Jurkat, Clone E6-1 (cell line): ENCODE measurements at places on chromosomes 4 and X.
A peak's percentile ranks its signal among the peaks of the same experiment; 100 is the strongest.

- no peak for DNase-seq
Observed at GRCh38 chr4:8778291-8778690, 93.3 kb downstream of the HMX1 start.

DNA sequence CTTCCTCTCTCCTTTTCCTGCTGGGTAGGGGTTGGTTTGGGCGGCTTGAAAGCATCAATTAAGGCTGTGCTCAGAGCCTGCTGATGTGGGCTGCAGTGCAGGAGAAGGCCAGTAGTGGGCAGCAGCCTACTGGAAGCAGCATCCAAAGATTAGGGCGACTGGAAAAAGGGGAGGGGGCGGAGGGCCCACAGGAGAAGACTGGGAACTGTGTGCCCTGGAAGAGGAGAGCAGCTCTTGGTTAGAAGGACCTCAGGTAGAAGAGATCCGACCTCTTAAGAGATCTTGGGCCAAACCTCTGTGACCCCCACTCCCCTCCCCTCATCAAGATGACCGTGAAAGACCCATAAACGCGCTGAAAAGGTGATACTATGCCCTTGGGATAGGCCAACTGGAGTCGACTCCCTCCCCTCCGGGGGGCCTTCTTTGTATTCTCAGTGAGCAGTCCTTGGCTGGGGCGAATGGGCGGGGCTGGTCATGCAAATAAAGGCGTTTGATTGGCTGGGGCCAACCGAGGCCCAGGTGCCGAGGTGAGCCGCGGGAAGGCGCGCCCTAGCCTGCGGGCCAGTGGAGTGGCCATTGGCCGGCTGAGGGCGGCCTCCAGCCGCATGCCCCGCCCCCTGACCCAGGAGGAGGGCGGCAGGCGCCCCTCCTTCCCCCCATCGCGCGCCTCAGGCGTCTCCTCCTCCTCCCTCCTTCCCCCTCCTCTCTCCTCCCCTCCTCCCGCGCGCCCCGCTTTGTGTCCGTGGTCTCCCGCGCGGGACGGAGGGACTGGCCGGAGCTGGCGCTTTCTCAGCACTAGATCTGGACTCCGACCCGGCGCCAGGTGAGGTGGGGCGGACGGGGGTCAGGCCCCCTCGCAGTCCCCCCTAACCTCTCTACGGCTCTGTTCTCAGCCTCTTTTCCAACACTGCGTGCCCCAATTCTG lies 10.1 kb downstream of the DLG3 start:
- DNase-seq = peak; percentile 67

DNA sequence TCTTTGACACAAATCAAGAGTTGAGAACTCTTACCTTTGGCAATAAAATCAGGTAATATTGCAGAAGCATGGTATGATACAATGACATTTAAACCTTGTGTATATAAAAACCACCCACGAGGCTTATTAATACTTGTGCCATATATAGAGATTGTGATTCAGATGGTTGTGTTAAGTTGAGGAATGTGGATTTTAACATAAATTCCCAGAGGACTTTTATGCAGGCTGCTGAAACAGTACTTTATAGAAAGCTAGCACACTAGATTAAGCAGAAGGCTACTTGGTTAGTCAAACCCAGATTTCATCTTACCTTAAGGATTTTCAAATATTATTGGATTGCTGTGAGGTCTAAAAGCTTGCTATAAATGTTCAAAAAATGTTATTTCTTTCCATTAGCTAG lies 325.7 kb upstream of the PCDH10 start:
- DNase-seq = no peak

GRCh38 chr4:122017296-122017695 lies 65.4 kb upstream of the TRPC3 start:
- no peak for DNase-seq

DNA sequence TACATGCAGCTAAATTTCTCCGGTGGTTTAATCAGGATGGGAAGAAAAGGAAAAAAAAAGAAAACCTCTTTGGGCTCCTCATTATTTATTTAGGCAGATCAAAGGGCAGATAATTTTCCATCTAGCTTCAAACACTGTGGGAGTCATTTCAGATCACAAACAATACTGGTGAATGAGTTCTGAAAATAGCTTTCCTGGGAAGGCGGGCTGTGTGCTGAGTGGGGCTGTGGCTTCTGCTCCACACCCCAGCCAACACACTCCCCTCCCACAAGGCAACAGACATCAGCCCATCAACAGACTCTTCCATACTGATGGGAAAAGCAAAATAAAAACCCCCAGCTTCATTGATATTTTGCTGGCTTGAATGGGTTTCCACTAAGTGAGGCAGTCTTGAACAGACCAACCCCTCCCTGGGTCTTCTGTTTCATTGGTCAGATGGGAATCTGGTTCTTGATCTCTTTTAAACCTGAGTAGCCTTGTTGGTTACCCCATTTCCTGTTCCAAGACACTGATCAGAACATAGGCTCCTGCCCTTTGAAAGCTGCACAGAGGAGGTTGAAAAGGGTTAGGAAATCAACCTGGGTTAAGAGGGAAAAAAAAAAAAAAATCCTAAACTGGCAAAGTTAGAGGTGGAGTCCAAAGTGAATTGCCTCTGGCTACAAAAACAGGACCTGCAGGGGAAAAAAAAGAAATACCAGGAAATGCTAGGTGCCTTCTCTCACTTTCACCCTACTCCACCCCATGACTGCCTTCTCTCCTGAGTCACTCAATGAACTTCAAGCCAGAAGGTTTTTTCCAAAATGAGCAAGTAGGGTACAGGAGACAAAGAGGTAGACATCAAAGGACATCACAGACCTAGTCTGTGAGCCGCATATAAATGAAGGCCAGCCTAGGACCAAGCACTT lies 20.0 kb downstream of the AMOT start:
- no peak for DNase-seq

DNA sequence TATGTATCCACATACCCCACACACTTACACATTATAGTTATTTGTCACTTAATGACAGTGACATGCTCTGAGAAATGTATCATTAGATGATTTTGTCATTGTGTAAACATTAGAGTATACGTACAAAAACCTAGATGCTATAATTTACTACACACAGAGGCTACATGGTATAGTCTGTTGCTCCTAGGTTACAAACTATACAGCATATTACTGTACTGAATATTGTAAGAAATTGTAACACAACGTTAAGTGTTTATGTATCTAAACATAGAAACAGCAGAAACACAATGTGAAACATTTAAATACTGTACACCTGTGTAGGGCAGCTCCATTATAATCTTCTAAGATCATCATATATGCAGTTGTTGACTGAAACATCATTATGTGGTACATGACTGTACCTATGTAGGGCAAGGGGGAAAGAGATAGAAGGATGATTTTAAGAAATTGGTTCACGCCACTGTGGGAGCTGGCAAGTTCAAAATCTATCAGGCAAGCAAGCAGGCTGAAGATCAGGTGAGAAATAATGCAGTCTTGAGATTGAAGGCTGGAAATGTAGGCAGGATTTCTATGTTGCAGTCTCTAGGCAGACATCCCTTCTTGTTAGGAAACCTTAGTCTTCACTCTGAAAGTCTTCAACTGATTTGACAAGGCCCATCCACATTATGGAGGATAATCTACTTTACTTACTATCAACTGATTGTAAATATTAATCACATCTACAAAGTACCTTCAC lies 78.0 kb upstream of the CPEB2 start:
- DNase-seq = no peak

DNA sequence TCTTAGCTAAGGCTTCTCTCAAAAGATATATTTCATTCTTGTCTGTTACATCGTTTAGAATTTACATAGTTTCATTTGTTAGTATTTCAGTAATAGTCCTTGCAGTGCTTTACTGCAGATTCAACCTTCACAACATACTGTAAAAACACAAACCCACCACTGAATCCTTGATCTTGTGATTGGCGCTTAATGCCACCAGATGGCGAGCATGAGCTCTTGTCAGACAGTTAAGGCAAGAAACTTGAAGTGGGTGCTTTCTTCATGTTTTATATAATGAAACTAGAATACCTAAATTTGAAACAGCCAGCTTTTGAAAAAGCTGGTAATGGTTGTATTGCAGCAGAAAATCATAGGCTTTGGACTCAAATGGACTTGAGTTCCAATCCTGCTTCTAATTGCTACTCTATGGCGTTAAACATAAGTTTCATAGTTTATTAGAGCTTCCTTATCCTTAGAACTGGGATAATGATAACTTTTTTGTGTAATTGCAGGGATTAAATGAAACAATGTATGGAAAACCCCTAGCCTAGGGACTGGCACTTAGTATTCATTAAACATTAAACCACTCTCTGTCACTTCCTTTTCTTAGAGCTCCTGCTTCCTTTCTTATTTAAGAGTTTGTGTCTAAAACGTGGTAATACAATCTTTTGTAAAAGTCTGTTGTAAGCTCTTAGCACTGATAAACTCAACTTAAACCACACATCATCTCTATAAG lies 95.1 kb downstream of the USP9X start:
- DNase-seq = peak; percentile 46

DNA sequence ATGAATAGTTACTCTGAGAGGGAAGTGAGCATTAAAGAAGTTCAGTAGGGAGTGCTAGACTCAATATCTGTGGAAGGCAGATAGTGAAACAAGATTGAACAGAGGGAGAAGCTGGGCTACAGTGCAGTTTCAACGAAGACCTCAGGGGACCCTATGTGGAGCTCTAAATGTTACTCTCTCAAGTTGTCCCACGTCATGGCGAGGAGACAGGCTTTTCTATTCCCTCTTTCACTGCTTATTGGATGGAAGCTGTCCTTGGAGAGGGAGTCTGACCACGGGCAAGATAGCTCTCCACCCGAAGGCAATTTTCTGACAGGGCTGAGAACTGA lies 42.3 kb upstream of the CCSER1 start:
- DNase-seq = no peak

DNA sequence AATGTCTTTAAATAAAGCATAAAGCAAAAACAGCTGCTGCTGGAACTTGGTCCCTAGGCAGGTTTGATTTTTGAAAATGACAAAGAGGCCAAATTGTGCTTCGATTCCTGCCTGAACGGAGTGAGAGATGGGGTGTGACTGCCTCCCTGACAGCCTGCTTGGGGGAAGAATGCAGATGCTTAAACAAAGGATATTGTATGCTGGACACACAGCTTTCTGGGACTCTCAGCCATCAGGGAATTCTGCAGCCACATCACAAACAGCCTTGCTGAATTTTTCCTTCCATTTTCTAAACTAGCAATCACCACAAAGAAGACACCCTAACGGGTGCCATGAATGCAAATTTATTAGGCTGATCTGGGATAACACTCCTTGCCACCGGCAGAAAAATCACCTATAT lies 83.9 kb upstream of the CPEB2 start:
- DNase-seq = no peak

- DNase-seq = no peak
Observed at GRCh38 chr4:28976369-28976768, 1743.8 kb upstream of the PCDH7 start.

- no peak for DNase-seq
Observed at GRCh38 chrX:37746951-37747350, 32.9 kb upstream of the CYBB start.

DNA sequence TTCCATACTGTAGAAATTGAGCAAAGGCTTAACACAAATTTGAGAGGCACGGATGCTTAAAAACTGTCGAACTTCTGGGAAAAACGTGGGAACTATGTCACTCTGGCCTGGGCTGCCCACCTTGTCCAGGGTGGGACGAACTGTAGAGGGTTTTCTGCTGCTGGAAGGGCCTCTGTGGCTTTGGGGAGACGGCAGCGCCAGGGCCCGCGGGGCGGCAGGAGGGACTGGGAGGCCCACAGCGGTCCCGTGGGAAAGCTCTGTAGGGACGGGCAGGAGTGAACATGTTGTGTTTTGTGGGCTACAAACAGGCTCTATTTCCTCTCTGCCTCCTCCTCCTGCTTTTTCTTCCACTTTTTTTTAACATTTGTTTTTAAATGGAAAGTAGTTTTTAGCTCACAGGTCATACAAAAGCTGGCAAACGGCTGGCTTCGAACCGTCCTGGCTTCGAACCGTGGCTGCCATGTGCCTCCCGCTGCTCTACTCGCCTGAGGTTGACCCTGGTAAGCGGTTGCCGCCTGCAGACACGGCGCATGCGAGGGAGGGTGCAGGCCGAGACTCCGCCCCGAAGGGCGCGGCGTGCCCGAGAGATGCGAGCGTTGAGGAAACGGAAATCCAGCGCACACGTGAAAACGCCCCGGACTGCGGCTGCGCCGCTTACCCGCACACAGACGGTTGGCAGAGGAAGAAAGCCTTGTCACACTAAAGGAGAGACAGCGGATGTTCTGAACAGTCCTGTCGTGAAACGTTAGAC lies 382.3 kb upstream of the ZFP42 start:
- no peak for DNase-seq

DNA sequence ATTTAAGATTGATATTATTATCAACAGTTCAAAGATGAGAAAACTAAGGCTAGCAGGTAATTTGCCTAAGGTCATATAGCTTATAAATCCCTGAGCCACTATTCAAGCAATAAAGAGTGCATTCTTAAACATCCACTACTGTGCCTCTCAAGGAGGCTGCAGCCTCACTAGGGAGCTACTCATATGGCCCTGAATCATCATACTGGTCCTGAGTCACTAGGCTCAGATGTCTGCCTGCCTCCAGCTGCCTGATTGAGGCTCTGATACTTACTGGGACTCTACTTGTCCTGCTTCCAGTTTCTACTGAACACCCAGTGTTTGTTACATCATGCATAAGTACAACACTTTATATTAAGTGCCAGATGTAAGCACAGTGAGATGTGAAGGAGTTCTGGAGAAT lies 110.7 kb downstream of the AASDH start:
- no peak for DNase-seq

DNA sequence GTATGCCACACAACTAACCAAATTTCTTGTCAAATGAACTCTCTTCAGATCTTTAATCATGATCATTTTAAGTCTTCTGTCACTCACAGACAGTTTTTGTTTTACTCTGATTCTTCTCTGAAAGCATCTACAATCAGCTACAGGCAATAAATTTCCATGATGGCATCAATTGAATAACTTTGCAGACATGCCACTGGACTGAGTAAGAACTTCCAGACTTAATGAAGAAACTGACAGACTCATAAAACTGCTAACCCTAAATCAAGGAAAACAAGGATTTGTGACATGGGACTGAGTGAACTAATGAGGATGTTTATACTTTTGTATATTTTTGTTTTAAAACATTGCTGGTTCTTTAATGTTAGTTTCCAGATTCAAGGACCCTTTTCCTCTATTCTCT lies 5.5 kb upstream of the PPP1R2C start:
- no peak for DNase-seq

DNA sequence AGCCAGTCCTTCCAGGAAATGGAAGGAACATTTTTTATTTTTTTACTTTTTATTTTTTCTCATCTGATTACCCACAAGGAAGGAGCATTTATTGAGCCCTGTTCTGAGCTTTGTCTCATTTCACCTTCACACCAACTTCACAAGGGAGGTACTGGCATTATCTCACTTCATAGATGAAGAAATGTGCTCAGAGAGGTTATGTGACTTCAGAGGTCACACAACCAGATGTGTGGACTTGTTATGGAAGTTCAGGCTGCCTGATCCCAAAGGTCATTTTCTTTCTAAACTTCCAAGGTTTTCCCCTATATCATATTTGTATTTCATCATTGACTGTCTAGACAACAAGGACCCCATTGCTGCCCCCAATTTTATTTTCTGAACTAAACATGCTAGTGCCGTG lies 160.3 kb downstream of the DCLK2 start:
- no peak for DNase-seq
